Right atrium auricular region (tissue), 2 donors: ENCODE measurements at places on chromosomes 4 and X. TPM values are rescaled to one million over a fixed set of nuclear protein-coding genes. Genes with fewer than 3 reads are reported as not detected.

Gene ZRSR2
- total RNA-seq = 4.0 TPM

Gene FAM9C
- not detected for total RNA-seq

Gene STAG2
- total RNA-seq = 45.8 TPM

Gene PSAPL1
- not detected for total RNA-seq

Gene TRIM60
- total RNA-seq = not detected

- H3K27me3 ChIP-seq = no peaks in the 10 kb centered on the region
- peaks cover 23% of the 10 kb centered on the region for H3K4me1 ChIP-seq
- H3K4me3 ChIP-seq = no peak overlapping the region
- H3K27ac ChIP-seq = no peak overlapping the region
Measured at GRCh38 chr4:38315286-38315685, 348.7 kb upstream of the KLF3 start.

DNA sequence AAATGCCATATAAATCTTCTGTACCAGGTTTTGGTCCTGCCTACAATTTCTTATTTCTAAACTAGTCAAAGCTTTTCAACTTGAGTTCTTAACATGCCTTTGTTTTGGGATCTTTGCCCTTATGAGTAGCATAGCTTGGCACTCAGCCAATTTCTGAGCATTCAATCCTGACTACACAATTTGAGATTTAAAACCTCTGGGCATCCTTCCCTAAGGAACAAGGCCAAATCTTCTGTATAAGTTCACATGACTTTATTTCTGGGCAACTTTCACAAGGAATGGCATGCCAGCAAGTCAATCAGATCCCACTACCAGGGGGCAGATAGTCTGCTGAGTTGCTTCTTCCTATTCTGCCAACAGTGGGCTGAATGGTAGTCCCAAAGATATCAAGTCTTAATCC, 254.2 kb downstream of the ADAMTS3 start:
- no peaks in the 10 kb centered on the region for H3K36me3 ChIP-seq
- peaks cover 23% of the 10 kb centered on the region for H3K4me1 ChIP-seq
- no peak overlapping the region for H3K27ac ChIP-seq
- H3K27me3 ChIP-seq = no peaks in the 10 kb centered on the region

- H3K4me1 ChIP-seq = no peaks in the 10 kb centered on the region
- H3K27me3 ChIP-seq = no peaks in the 10 kb centered on the region
- no peak for DNase-seq
- H3K4me3 ChIP-seq = no peak overlapping the region
- H3K36me3 ChIP-seq = peaks cover 55% of the 10 kb centered on the region
Measured at GRCh38 chr4:88746206-88746605, 48.6 kb upstream of the NAP1L5 start.
